Aorta (tissue), 5 donors: ENCODE measurements at places on chromosomes 6 and 20. TPM values are rescaled to one million over a fixed set of nuclear protein-coding genes. Genes with fewer than 3 reads are reported as not detected.

The UNC93A gene
- total RNA-seq: not detected

The RIN2 gene
- total RNA-seq: 67.0 TPM

The YWHAB gene
- total RNA-seq: 166 TPM

The SRSF12 gene
- total RNA-seq: 1.6 TPM

The ESR1 gene
- 4.1 TPM for total RNA-seq

The SMOC2 gene
- total RNA-seq: 203 TPM

The NRSN1 gene
- total RNA-seq: not detected

The HLA-DPA1 gene
- 122 TPM for total RNA-seq

The DEFB132 gene
- not detected for total RNA-seq

The AIF1 gene
- 32.6 TPM for total RNA-seq

The NFATC2 gene
- total RNA-seq: 11.7 TPM

The ULBP3 gene
- 0.75 TPM for total RNA-seq

The PABPC1L gene
- total RNA-seq: 21.6 TPM

The CRYBG1 gene
- total RNA-seq: 12.7 TPM
